ENCODE measurements at places on chromosomes 7 and 10.

DNA sequence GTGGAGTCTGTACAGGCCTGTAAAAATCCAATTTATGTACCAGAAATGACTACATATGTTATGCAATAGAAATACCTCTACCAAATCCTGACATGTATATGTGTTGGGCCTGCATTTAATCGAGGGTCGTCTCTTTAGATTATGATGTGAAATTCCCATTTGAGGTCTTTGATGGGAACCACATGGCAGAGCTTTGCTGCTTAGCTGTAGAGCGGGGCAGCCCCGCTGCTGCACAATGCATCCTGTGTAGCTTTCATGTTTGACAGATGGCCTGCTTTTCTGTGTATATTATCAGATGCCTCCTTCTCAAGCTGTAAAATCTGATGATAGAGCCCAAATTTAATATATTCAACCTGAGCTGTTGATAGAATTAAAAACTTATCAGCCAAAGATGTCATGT lies 65.8 kb downstream of the RAB18 start:
- DNase-seq: no peak

GRCh38 chr7:101277155-101277554 lies 32.3 kb upstream of the FIS1 start:
- no peak for DNase-seq

GRCh38 chr10:11173042-11173441 lies 155.4 kb downstream of the CELF2 start:
- no peak for DNase-seq

DNA sequence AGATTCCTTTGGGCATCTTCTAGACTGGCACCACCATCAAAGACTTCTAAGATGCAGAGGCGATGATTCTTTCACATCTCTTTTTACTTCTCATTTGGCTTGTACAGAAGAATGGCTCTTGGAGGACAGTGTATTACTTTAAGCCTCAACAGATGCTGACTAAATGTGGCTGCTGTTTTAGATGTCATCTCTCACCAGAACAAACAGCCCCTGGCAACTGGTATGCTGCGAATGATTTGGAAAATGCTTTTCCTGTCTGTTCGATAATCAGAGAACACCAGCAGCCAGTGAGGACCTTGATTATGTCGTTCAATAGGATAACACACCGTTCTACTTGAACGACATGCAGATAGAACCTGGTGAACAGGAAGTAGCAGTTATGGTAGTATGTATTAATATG lies 131.8 kb downstream of the RNF216 start:
- no peak for DNase-seq

- DNase-seq: no peak
Observed at GRCh38 chr7:38453168-38453567, 178.0 kb downstream of the AMPH start.

- DNase-seq: no peak
Observed at GRCh38 chr7:55548295-55548731, 24.0 kb downstream of the VOPP1 start.

GRCh38 chr10:23522345-23522744 lies 83.5 kb downstream of the OTUD1 start:
- DNase-seq: no peak

DNA sequence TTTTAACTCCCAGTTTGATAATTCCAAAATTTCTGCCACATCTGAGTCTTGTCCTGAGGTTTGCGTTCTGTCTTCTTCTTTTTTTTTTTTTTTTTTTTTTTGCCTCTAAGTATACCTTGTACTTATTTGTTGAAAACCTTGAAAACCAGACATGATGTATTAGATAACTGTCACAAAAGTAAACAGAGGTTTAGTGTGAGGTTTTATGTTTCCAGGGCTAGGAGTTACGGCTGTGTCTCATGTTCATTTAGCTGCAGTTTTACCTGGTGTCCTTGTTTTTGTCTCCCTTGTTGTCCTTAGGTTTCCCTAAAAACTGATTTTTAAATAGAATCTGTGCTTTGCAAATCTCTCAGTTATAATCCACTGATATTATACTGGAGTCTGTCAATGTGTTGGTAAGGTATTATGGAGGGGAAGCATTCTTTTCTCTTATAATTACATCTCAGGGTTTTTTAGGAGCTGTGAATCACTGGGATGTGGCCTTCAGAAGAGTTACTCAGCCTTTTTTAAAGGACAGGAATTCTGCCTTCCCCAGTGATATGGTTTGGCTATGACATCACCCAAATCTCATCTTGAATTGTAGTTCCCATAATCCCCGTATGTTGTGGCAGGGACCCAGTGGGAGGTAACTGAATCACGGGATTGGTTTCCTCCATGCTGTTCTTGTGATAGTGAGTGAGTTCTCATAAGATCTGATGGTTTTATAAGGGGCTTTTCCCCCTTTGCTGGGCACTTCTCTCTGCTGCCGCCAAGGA lies 95.0 kb downstream of the CDCA7L start:
- DNase-seq: no peak

DNA sequence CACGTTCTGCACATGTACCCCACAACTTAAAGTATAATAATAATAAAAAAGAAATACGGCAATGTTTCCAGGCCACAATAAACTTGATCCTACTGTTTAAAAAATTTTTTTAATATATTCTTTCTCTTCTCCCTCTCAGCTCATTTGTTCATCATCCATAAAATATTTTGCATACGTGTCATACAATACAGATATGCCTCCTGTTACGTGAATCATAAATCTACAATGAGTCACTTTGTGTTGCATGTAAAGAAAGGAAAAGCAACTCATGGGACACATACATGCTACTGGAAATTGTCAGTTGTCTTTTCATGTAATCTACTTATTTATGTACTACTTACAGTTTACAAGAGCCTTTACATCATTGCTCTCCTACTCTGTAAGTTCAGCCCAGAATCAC lies 1.1 kb upstream of the TECTB start:
- no peak for DNase-seq

- no peak for DNase-seq
Observed at GRCh38 chr10:62559481-62560200, 185.5 kb downstream of the ZNF365 start.
